ENCODE measurements at places on chromosomes 5 and 9. TPM values are rescaled to one million over a fixed set of nuclear protein-coding genes. Genes with fewer than 3 reads are reported as not detected.

Gene SLC6A19
- not detected for total RNA-seq

- no peak for DNase-seq
Measured at GRCh38 chr5:58998544-58998943, 415.7 kb downstream of the RAB3C start.

Gene SPINK6
- not detected for total RNA-seq

DNA sequence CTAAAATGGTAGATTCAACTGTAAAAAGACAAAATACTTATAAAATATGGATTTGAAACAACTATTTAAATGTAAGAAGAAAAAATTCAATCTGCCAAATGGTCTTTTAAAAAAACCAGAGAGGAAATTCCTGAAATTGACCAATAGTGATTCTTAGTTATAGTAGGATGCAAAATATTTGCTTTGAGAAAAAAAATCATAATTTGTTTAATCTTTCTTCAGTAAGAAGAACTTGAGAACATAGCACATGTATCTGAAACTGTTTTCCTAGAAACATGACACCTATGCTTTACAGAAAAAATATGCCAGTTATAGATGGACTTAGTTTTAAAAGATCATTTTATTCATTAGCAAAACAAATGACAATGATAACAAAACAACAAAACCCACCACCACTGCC, 186.9 kb upstream of the CD180 start:
- no peak for DNase-seq

- no peak for DNase-seq
Measured at GRCh38 chr9:109745335-109746283, 34.4 kb upstream of the PALM2AKAP2 start.

DNA sequence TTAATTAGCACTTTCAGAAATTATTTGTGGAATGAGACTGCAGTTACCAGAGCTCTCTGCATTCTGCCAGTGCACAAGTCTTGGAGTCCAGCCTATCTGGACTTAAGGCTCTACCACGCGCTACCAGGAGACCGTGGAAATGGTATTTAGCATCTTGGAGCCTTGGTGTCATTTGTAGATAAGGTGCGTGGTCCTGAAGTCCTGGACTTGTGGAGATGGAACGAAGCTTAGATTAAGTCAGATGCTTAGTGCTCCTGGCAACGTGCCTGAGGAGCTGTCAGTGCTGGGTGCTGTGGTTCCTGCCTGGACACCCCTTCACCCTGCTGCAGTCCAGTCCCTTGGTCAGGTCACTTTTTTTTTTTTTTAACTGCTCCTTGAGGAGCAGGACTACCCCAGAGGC, 59.7 kb downstream of the RCL1 start:
- DNase-seq, result no peak

DNA sequence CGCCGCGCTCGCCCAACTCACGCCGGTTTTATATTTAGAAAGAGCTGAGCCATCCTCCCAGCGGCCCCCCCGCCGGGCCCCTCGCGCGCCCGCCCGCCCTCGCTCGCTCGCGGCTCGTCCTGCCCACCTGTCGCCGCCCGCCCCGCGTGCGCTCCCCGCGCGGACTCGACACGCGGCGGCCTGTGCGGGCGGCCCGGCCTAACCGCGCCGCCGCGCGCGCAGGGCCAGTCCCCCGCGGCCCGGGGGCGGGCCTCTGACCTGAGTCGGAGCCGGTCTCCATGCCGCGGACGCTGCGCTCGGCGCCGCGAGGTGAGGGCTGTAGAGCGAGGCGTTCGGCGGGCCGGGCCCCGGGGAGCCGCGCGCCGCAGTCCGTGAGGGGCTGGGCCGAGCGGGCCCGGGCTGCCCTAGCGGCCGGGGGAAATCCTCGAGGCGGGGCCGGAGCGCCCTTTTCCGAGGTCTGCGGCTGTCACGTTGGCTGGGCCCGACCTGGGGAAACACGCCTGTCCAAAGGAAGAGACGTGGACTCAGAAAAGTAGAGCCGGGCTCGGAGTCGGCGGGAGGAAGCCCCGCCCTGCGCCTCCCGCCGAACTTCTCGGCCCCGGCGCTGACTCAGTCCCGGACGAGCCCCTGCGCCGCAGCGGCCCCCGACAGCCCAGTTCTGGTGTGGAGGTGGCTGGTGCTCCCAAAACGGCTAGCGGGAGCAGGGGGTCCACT, at the start of gene ECPAS:
Gene ECPAS (minus strand): TSS at position 526 of the 714 bp plus-strand sequence. CDS start 11,465 bp downstream, outside the sequence.
- DNase-seq, result no peak

Gene GADD45G
- total RNA-seq, result 1.5 TPM

- no peak for DNase-seq
Measured at GRCh38 chr5:80370390-80370789, 37.5 kb upstream of the ZFYVE16 start.

Gene ANGPTL2
- total RNA-seq, result 39.0 TPM

Gene LCP2
- total RNA-seq, result not detected

DNA sequence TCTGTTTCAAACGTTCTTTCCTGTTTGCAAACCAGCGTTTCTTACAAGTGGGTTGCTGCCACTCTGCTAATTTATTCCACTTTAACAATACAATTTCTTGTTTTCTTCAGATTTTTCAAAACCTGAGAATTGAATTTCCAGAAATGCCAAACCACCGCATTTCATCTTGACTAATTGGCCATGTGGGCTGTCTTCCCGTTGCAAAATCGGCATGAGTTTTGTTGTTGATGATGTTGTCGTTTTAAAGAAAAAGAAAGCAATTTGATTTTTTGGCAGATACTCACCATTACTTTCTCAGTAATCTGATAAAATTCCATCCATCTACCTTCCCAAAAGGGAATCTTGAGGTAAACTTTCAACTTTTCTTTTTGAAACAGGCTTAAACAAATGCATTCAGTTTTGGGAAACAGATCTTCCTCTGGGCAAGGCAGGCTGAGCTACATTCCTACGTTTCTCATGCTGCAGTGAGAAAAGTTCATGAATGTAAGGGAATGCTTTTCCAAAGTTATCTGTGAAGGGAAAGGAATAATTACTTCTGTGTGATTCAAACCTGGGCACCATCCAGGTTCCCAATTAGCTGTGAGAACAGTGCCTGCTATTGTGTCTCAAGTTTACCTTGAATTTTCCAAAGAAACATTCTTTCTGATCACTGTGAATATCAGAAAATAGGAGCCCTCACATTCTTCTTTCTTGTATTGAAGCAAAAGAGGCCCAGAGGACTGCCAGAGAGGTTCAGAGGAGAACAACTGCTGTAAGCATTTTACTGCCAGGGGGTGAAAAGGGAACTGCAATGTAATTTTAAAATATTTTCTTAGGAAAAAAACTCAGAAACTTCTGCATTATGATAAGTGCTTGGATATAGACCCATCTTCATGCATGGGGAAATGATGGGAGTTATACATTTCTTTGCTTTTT, 100.7 kb upstream of the TUT7 start:
- DNase-seq, result no peak

All from chondrocyte (in vitro differentiated cells).